ENCODE measurements at places on chromosomes 11 and 22. TPM values are rescaled to one million over a fixed set of nuclear protein-coding genes. Genes with fewer than 3 reads are reported as not detected.

Gene C11orf52
- total RNA-seq: not detected

Gene SCGB2A2
- not detected for total RNA-seq

Gene OR5B21
- not detected for total RNA-seq

Gene MOV10L1
- not detected for total RNA-seq

Gene PDGFB
- 1.3 TPM for total RNA-seq

Gene UBQLNL
- 0.73 TPM for total RNA-seq

Gene TBRG1
- total RNA-seq: 57.3 TPM

Gene MCM5
- 50.7 TPM for total RNA-seq

Gene SLC22A8
- total RNA-seq: not detected

Gene RAG1
- total RNA-seq: 0.15 TPM

Gene OR4C3
- not detected for total RNA-seq

Gene OR8B8
- not detected for total RNA-seq

Gene TCF20
- 93.7 TPM for total RNA-seq

Gene ZNF215
- total RNA-seq: 2.4 TPM

Gene CYTH4
- total RNA-seq: 126 TPM

Gene PDGFD
- total RNA-seq: not detected

Gene RHOD
- not detected for total RNA-seq
